Activated CD4-positive, alpha-beta T cell treated with anti-CD3 and anti-CD28 coated beads, Interleukin-2, amount 50 U/mL, for 48 hours (primary cell): ENCODE measurements at places on chromosomes 5 and 9.

GRCh38 chr9:92425474-92425873 lies 1.2 kb upstream of the OMD start:
- DNase-seq: no peak

DNA sequence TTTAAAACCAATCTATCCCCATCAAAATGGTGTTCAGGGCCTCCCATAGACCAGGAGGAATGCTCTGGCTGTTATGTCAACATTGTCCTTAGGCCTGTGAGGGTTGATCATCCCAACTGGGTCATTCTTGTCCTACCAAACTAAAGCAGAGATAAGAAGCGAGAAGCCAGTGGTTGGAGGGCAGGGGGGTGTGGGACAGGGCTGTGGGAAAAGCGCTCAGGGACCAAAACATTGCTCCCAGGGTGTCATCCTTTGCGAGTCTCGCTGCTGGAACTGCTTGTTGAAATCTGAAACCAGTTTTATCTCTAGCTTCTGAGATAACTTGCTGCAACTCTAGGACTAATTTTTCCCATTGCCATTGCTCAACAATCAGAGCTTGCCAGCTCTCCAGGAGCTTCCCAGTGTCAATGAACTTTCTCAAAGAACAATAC lies 48.1 kb downstream of the SPATA31C2 start:
- no peak for DNase-seq

DNA sequence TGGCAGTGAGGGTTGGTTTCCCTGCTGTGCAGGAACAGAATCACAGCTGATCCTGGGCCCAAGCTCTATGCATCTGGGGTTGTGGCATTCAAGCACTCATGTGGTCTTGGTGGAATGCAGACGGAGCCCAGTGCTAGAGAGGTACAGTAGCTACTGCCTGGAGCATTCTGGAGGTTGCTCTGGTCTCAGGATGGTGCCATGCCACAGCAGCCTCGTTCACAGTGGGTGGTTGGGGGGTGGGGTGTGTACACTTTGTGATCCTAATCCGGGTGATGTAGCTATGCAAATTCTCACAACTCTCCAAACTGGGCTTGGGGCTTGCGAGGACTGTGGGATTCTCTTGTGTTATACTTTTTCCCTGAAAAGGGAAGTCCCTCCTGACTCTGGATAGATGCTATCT lies 45.2 kb downstream of the FGD3 start:
- DNase-seq: no peak

DNA sequence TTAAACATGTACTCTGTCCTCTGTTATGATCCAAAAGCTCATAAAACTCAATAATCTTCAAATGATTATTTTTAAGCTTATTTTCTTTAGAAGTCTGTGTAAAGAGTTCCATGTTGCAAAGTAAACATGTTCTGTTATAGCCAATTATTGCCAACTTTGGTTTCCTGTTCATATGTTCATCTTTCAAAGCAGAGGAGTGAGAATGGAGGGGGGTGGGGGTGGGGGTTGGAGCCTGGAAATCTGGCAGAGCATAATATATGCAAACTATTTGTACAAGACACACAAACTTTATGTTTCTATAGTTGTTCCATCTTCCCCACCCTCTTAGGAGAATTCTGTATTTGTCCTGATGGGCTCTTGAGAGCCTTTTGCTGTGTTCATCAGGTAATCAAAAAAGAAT lies 135.0 kb downstream of the STARD4 start:
- DNase-seq: no peak

- DNase-seq: no peak
These were observed 20.5 kb upstream of the PITX1 start for GRCh38 chr5:135054546-135054945.

GRCh38 chr9:69324549-69325401 lies at the start of gene ENTREP1:
TSS of gene ENTREP1 (plus strand) at chr9:69325215. CDS start at chr9:69325310, 95 bp downstream.
- peak; percentile 8 for DNase-seq

DNA sequence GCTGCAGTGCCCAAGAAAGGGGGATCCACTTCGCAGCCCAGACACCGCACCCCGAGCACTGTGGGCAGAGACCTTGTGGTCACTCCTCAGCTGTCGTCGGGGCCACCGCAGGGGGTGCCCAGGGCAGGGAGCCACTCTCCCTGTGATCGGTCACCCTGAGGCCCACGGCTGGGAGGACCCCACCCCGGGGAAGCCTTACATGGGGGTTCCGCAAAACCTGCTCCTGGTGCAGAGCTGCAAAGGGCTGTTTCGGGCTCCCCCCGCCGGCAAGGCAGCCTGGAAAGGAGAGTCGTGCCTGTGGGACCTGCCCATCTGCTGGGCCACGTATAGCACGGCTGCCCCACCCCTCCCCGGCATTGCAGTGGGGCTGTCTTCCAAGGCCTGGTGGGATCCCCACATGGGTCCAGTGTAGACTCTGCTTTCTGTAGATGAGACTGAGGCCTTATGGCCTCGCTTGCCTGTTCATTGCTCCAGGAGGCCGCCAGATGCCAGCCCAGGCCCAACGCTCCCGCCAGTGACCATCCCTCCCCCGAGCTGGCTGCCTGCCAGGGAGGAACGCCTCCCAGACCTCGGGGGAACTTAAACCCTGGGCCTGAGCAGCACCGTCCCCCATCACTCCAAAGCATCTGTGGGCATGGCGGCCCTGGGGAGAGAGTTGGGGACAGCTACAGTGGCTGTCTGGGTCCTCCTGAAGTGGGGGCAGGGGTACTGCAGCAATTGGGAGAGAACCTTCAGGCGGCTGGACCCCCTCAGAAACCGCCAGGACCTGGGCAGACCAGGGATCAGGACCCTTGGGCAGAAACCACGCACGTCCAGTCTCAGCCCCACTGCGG lies 1.6 kb upstream of the DNLZ start:
- DNase-seq: no peak

- no peak for DNase-seq
These were observed 1.4 kb downstream of the PRR16 start for GRCh38 chr5:120465436-120465961.

GRCh38 chr5:9339206-9339818 lies 206.6 kb downstream of the SEMA5A start:
- DNase-seq: peak; percentile 2

- no peak for DNase-seq
These were observed 136.6 kb downstream of the ADAMTS12 start for GRCh38 chr5:33755231-33755630.

DNA sequence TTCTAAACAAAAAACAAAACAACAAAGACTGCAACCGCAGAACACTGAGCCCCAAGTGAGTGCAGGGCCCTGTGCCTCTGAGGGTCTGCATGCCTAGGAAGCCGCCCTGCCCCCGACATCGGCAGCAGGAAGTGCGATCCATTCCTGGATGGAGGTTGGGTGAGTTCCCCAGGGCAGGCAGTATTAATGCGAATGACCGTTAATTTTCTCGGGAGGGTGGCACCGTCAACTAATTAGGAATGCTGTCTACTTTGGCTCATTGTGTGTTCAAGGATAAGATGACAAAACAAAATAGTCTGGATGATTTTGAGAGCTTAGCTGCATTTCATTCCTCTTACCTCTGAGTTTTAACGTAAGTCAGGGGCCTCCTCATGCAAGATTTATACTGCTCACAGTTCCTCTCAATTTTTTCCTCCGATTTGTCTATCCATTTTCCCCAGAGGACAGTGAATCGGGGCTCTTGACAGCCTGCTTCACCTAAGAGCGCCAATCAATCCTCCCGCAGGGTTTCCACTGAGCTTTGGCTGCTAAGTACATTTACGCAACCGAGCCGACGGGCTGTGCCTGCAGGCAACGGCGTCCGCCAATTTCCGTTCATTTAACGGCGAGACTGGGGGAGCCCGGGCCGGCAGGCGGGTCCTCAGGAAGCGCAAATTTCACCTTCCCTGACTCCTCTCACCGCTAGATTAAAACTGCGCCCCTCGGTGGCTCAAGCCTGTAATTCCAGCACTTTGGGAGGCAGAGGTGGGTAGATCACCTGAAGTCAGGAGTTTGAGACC lies 2.9 kb upstream of the NXNL2 start:
- peak; percentile 6 for DNase-seq

DNA sequence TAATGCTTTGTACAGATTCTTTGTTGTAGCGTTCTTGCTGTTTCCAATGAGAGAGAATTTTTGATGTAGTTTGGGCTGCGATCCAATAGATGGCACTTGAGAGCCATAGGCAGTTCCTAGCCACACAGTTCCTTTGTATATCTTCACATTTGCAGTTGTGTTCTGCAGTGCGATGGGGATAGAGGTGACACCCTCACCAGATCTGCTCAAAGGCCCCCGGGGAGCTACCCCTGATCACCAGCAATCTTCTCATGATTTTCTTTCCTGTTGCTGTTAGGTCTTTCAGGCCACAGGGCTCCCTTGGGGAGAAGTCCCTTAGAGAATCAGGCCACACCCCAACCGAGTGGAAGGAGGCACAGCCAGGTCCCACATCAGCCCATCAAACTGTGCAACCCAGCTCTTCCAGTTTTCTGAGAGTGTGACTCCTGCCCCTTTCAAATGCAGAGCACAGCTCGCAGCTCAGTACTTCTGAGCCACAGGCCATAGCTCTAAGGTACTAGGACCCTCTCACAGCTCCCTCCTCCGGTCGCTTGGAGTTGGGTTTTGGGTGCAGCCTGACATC lies 353.7 kb downstream of the SLCO4C1 start:
- no peak for DNase-seq

DNA sequence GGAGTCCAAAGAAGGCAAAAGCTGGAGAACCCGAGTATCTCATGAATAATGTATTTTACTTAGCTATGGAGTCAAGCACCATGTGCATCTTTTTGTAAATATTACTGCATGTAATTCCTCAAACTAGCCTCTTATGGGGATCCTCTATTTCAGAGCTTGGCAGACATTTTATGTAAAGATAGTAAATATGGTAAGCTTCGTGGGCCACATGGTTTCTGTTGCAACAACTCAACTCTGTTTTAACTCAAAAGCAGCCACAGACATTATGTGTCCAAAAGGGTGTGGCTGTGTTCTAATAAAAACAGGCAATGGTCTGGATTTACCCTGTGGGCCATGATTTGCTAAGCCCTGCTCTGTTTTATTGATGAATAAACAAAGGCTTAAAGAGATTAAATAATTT lies 17.3 kb downstream of the DAPK1 start:
- no peak for DNase-seq

DNA sequence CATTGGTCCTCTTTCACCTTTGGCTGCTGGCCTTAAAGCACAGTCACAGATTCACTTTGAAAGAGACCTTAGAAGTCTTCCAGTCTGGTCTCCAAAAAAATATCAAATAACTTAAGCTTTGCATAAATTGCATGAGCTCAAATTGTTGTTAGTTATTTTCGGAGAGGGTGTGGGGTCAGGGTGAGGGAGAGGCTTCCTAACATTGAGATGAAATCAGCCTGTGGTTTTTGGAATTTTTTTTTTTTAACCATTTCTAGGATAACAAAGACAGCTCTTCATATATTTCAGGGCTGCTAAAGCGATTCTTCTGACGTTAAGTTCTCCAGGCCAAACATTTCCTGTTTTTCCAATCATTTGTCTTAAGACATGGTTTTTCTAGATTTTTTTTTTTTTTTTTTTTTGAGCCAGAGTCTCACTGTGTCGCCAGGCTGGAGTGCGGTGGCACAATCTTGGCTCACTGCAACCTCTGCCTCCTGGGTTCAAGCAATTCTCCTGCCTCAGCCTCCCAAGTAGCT lies 4.5 kb downstream of the OCLN start:
- no peak for DNase-seq

DNA sequence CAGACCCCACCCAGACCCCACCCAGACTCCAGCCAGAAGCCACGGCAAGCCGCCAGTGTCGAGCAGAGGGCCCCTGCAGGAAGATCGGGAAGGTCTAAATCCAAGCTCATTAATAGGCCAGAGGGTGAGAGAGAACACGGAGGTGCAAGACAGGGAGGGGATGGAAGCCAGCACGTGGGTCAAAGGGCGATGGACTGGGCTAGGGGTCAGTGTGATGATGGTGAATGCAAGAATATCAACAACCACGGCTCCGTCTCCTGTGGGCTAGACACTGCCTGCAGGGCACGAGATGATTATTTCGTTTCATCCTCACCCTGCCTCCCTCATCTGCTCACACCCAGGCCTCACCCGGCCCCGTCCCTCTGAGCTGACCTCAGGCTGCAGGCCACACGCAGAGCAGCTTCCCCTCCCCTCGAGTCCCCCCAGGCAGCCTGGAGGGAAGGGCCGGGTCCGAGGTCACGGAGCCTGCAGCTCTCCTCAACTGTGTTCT lies 122.0 kb downstream of the COL23A1 start:
- no peak for DNase-seq

GRCh38 chr9:119667163-119667562 lies 297.9 kb upstream of the BRINP1 start:
- no peak for DNase-seq

GRCh38 chr9:126754436-126755316 lies 50.2 kb upstream of the ZBTB43 start:
- DNase-seq: no peak
